ENCODE measurements at places on chromosomes 6 and 20.

GRCh38 chr6:156881687-156882629, 104.8 kb downstream of the ARID1B start:
- DNase-seq, result no peak

DNA sequence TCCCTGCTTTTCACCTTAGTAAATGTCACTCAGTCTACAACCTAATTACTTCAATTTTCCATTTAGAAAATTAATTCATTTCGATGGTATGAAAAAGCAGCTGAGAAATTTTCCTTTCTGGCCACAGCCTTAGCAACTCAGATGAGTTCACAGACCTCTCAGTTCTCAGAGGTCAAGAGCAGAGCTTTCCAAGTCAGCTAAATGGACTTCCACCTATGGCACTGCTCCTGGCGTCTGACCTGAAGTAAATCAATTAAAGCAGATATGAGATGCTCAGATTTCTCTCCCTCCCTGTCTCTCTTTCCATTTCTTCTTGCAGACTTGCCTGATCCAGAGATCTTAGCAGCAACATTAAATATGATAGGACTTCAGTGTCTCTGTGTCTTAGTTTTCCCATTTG, 412.6 kb downstream of the QKI start:
- DNase-seq, result no peak

- no peak for DNase-seq
Observed at GRCh38 chr20:53080969-53081871, 109.1 kb downstream of the TSHZ2 start.

DNA sequence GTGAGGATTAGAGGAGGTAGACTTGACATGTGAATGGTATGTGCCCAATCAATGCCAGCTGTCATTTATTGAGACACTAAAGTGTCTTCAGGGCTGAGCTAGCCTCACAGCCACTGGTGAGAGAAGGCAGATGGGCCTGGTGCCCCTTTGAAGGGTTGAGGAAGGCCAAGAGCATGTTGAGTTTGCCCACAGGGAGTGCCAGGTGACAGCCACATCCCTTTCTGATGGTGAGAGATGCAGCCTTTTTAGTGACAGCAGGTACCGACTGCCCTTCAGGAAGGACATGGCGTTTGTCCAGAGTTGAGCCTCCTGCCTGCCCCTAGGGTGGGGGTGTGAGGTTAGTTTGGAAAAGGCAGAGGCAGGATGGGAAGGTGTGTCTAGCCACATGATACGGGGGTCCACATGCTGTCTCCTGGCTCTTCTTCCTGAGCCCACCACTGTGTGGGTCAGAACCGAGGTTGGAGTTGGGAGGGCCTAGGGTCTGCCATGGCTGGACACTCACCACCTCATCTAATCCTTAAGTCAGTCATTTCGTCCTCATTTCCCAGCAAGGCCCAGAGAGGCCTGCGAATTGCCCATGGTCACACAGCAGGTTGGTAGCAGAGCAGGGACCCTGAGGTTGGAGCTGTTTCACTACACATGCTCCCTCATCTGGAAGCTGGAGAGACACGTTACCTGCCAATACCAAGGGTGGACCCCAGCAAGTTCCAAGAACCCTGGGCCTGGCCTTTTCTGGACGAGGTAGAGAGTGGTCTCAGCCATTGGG, 32.5 kb downstream of the SPDEF start:
- DNase-seq, result no peak

- DNase-seq, result no peak
Observed at GRCh38 chr20:61041481-61041880, 210.6 kb upstream of the CDH4 start.

DNA sequence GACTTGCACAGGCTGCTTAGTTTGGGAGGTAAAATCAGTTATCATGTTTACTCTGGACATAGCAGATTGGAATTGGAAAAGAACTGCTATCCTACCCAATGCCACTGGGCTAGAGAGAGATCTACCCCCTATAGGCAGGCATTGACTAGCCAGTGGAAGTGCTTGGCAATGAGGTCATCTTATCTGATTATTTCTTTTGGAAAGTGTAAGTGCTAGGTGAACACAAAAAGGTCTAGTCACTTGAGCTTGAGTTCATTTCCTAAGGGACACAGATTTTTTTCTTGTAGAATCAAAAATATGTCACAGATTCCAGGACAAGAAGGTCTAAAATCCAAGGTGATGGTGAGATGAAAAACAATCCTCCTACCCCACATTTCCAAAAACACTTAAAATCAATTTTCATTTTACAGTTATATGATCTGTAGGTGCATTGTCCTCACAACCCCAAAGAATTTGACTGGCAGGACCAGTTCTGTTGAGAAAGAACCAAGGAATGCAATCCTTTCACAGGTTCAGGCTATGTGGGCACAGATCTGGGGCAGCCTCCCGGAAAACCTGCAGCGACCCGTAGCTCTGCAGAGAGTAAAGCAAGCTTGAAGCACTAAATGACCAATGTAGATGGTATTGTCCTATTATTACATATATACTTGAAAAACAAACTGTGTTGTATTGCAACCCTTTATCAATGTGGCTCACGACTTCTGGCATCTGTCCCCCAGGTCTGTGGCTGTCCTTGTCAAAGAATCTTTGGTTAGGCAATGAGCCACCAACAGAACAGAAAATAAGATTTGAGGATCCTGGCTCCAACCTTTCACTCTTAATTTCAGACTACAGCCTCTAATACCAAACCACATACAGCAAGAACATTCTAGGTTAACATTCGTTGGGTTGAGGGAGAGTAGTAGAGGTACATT, 67.3 kb upstream of the ADTRP start:
- no peak for DNase-seq

DNA sequence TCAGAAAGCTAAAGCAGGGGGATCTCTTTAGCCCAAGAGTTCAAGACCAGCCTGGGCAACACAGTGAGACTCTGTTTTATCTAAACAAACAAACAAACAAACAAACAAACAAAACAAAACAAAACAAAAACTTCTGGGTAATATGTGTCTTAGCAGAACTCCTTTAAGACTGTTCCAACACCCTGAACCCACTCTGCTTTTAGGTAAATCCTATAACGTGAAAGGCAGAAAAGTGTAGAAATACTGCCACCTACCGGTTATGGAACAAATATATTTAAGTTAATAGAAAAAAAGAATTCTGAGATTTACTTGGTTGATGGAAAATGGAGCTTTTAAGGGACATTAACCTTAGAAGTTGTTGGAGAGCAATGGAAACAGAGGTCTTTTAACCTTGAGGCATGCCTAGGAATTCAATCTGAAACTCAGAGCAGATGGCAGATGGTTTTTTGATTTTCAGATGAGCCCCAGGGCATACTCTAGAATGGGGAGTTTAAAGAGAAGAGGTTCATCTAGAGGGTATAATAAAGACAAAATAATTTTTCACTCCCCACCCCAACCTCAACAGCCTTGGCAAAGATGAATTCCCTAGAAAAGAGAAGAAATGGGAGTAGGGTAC, 38.5 kb downstream of the SOD2 start:
- DNase-seq, result peak; percentile 83

DNA sequence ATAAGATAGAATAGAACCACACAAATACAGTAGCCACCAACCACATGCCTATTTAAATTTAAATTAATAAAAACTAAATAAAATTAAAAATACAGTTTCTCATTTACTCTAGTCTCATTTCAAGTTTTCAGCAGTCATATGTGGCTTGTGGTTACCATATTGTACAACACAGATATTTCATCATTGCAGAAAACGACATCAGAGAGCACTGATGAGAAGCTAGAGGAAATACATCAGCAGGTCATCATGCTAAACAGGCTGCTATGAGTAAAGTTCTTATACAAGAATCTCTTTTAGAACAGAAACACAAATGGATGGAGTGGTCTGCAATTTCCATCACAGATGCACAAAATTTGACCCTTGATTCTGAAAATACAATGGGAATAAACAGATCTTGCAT, 36.6 kb downstream of the TBC1D32 start:
- DNase-seq, result peak; percentile 71

- DNase-seq, result peak; percentile 16
Observed at GRCh38 chr6:17666646-17667045, 40.1 kb downstream of the NUP153 start.

- no peak for DNase-seq
Observed at GRCh38 chr20:25041813-25042530, 16.0 kb downstream of the ACSS1 start.

- DNase-seq, result no peak
Observed at GRCh38 chr6:159565181-159565710, 127.8 kb downstream of the SOD2 start.

DNA sequence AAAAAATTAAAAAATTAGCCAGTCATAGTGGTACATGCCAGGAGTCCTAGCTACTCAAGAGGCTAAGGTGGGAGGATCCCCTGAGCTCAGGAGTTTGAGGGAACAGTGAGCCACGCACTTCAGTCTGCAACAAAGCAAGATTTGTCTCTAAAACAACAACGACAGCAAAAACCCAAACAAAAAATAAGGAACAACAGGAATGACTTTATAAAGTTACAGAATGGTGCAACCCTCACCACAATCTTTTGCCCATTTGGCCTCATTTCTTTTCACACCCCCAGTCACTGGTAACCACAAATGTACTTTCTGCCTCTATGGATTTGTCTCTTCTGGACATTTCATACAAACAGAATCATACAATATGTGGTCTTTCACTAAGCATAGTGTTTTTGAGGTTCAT, 16.7 kb upstream of the ZFAND3 start:
- no peak for DNase-seq

DNA sequence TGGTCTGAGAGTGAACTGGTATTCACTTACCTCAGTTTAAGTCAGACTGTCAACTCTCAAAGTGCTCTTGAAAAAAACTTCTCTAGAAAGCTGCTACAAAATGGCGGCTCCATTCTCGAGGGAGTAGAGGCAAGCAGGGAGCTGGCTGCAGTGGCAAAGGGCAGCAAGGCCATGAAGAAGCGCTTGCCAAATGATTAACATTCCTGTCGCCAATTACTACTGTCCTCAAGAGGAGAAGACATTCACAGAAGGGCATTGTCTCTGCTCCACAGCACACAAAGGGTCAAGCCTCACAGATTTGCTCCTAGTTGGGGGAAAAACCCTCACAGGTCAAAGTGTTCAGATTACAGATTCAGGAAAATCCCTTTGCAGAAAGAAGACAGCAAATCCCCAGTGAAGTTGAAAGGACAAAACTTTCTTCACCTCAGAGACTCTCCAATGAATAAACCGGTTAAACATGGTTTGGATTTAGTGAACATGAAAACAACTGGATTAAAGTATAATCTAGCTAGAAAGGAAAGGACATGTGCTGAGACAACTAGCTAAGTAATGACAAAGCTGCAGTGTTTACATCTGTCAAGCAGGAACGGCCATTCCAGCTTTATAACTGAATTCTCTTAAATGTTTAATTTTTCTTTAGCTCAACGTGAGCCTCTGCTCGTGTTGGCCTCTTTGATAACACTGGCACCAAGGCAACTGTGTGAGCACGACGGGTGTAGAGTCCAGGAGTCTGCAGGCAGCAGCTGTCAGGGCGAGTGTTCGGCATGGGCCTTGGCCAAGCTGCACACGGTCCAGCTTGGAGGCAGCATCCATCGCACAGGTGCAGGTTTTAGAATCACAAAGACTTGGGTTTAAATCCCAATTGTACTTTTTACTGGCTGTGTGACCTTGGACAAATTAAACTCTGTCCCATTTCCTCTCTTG, 37.6 kb downstream of the NR2E1 start:
- no peak for DNase-seq

- DNase-seq, result no peak
Observed at GRCh38 chr20:63104312-63105181, 97.8 kb upstream of the BHLHE23 start.
